ENCODE measurements at places on chromosomes 16 and 17.

GRCh38 chr17:73436954-73437353 is 125.2 kb upstream of the CDC42EP4 start:
- no peak overlapping the region for H3K27ac ChIP-seq
- DNase-seq, result no peak
- peaks cover 3% of the 10 kb centered on the region for H3K27me3 ChIP-seq
- peaks cover 13% of the 10 kb centered on the region for H3K4me1 ChIP-seq
- no peak overlapping the region for H3K4me3 ChIP-seq

GRCh38 chr16:23679274-23679985 is 741 bp downstream of the PLK1 start:
- H3K36me3 ChIP-seq, result peaks cover 12% of the 10 kb centered on the region
- H3K4me1 ChIP-seq, result peaks cover 23% of the 10 kb centered on the region
- no peak for DNase-seq
- no peaks in the 10 kb centered on the region for H3K27me3 ChIP-seq
- peak overlapping the region; percentile 94 for H3K4me3 ChIP-seq

DNA sequence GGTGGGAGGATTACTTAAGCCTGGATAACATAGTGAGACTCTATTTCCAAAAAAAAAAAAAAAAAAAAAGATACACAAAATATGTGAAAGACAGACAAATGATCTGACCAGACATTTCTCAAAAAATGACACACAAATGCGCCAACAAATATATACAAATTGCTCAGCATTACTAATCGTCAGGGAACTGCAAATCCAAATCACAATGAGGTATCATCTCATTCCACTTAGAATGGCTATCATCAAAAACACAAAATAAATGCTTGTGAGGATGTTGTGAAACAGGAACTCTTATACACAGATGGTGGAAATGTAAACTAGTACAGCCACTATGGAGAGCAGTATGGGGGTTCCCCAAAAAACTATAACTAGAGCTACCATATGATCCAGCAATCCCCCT is 62.4 kb downstream of the STX8 start:
- H3K4me3 ChIP-seq, result no peak overlapping the region
- H3K27ac ChIP-seq, result no peak overlapping the region
- H3K4me1 ChIP-seq, result no peaks in the 10 kb centered on the region
- H3K36me3 ChIP-seq, result peaks cover 4% of the 10 kb centered on the region

- no peak overlapping the region for H3K4me3 ChIP-seq
- no peak overlapping the region for H3K27ac ChIP-seq
- H3K27me3 ChIP-seq, result no peaks in the 10 kb centered on the region
- H3K36me3 ChIP-seq, result no peaks in the 10 kb centered on the region
These were observed 1437.5 kb upstream of the CDH8 start for GRCh38 chr16:63473725-63474124.

- H3K27me3 ChIP-seq, result no peaks in the 10 kb centered on the region
- peaks cover 8% of the 10 kb centered on the region for H3K4me1 ChIP-seq
- no peak for DNase-seq
- no peaks in the 10 kb centered on the region for H3K36me3 ChIP-seq
These were observed 25.9 kb upstream of the APOH start for GRCh38 chr17:66255112-66255511.

- H3K4me3 ChIP-seq, result peak overlapping the region; percentile 88
- peaks cover 5% of the 10 kb centered on the region for H3K36me3 ChIP-seq
- H3K4me1 ChIP-seq, result no peaks in the 10 kb centered on the region
- no peak for DNase-seq
- no peaks in the 10 kb centered on the region for H3K27me3 ChIP-seq
These were observed 737 bp downstream of the RPUSD1 start for GRCh38 chr16:787321-787966.

DNA sequence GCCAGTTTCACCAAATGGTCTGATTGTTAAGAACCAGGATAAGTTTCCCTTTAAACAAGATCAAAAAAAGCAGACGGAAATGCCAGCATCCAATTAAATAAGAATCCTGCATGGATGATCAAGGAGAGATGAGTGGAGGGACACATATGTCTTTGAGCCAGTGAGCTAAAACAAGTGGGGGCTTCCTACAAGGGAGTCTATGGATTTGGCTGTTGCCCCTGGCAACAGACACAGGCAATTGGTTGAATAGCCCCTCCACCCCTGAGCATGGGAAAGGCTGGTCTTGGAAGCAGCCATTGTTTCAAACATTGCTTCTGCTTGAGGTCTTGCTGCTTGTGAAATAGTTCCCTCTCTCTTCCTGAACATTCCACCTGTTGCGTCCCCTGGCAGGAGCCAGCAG is 374.7 kb upstream of the ERCC4 start:
- no peak for DNase-seq
- H3K36me3 ChIP-seq, result no peaks in the 10 kb centered on the region
- H3K4me3 ChIP-seq, result no peak overlapping the region
- no peaks in the 10 kb centered on the region for H3K4me1 ChIP-seq

GRCh38 chr17:46818929-46819859 is 702 bp upstream of the WNT3 start:
- H3K27ac ChIP-seq, result no peak overlapping the region
- no peaks in the 10 kb centered on the region for H3K36me3 ChIP-seq
- peaks cover 24% of the 10 kb centered on the region for H3K4me1 ChIP-seq
- peak overlapping the region; percentile 80 for H3K4me3 ChIP-seq

DNA sequence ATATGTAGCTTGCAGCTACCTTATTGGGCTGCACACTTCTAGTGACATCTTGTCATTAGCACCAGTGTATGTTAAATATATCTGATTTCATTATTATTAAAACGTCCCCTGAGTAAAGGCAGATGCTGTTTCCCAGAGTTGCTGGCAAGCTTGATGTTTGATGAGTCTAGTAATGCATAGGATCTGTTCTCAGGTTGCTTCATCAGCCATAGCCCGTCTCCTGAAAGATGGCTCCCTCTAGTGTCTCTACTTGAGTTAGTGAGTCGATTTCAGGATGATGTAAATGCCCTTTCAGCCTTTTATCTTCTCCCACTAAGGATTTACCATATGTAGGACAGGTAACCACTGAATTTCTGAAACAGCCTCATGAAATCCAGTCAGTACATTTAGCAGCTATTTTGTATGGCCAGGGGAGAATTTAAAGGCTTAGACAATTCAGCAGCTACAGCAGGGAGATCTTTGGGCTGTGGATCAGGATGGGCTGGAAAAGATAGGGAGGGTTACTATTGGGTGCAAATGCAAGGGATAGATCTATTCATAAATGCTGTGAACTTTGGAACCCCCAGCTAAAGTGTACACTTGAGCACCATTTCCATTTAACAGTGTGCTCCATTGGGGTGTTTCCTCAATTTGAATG is 376.3 kb downstream of the CNTNAP4 start:
- H3K27ac ChIP-seq, result no peak overlapping the region
- H3K36me3 ChIP-seq, result no peaks in the 10 kb centered on the region
- peaks cover 7% of the 10 kb centered on the region for H3K27me3 ChIP-seq
- DNase-seq, result no peak
- H3K4me3 ChIP-seq, result no peak overlapping the region

- no peak overlapping the region for H3K27ac ChIP-seq
- H3K4me3 ChIP-seq, result no peak overlapping the region
- H3K36me3 ChIP-seq, result no peaks in the 10 kb centered on the region
- no peaks in the 10 kb centered on the region for H3K27me3 ChIP-seq
- DNase-seq, result no peak
These were observed 9.6 kb downstream of the GALK1 start for GRCh38 chr17:75755205-75755901.

DNA sequence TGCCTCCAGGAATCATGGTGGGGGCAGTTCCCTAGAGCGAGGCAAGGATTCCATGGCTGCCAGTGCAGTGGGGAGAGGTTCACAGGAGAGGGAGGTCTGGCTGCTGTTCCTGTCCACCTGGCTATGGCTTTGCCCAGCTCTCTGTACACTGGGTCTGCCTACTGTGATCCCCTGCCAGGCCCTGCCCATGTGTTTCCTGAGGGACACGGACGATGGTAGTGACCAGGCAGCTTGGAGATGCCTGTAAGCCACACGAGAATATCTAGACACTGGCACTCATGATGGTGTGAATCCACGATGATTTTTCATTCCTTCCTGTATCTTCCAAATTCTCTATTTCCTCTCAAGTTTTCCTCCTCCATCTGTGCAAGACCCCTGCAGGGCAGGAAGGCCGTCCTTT is 11.1 kb downstream of the C1QTNF8 start:
- no peaks in the 10 kb centered on the region for H3K36me3 ChIP-seq
- no peak overlapping the region for H3K4me3 ChIP-seq
- no peaks in the 10 kb centered on the region for H3K4me1 ChIP-seq
- no peak for DNase-seq
- no peak overlapping the region for H3K27ac ChIP-seq

- H3K27me3 ChIP-seq, result no peaks in the 10 kb centered on the region
- H3K4me1 ChIP-seq, result peaks cover 12% of the 10 kb centered on the region
- DNase-seq, result no peak
- H3K27ac ChIP-seq, result peak overlapping the region; percentile 91
These were observed 23.3 kb downstream of the GPR179 start for GRCh38 chr17:38320482-38320881.

DNA sequence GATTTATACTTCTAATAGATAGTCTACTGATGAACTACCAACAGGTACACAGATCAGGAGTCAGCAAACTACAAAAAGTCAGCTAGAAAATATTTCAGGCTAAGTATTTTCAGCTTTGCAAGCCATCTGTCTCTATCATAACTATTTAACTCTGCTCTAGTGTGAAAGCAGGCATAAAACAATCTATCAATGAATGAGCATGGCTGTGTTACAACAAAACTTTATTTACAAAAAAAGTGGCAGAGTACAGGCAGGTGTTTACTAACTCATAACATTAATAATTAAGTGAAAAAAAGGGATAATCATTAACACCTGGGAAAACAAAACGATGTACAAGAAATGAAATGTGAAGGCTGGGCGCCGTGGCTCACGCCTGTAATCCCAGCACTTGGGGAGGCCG is 15.8 kb downstream of the MED13 start:
- H3K27ac ChIP-seq, result no peak overlapping the region
- peaks cover 35% of the 10 kb centered on the region for H3K36me3 ChIP-seq
- H3K4me1 ChIP-seq, result peaks cover 7% of the 10 kb centered on the region
- DNase-seq, result no peak
- H3K4me3 ChIP-seq, result no peak overlapping the region

- no peak for DNase-seq
- H3K36me3 ChIP-seq, result no peaks in the 10 kb centered on the region
- H3K4me3 ChIP-seq, result no peak overlapping the region
- H3K4me1 ChIP-seq, result peaks cover 3% of the 10 kb centered on the region
- H3K27ac ChIP-seq, result no peak overlapping the region
- H3K27me3 ChIP-seq, result peaks cover 36% of the 10 kb centered on the region
These were observed 22.5 kb upstream of the CMTR2 start for GRCh38 chr16:71311553-71312158.

GRCh38 chr17:5948811-5949210 is 121.4 kb upstream of the WSCD1 start:
- peaks cover 4% of the 10 kb centered on the region for H3K36me3 ChIP-seq
- DNase-seq, result no peak
- H3K4me3 ChIP-seq, result no peak overlapping the region
- peaks cover 42% of the 10 kb centered on the region for H3K27me3 ChIP-seq
- H3K27ac ChIP-seq, result no peak overlapping the region
- no peaks in the 10 kb centered on the region for H3K4me1 ChIP-seq

DNA sequence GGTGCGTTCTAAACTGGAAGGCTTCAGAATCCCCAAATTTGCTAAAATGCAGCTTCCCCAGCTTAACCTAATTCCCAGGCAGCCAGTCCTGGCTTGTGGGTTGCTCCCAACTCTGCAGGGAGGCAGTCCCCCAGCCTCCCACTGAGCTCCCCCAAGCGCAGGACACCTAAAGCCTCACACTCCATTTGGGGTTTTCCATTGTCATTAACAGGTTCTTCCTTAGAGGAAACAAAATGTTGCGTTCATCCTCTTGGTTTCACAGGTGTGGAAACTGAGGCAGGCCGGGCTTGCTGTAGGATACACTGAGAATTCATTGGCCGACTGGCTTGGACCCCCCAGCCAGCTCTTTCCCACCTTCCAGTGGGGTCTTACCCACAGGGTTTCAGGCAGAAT is 2.3 kb upstream of the TAC4 start:
- DNase-seq, result no peak
- H3K4me1 ChIP-seq, result peaks cover 13% of the 10 kb centered on the region
- H3K27ac ChIP-seq, result peak overlapping the region; percentile 61
- peak overlapping the region; percentile 86 for H3K4me3 ChIP-seq
- peaks cover 77% of the 10 kb centered on the region for H3K27me3 ChIP-seq

DNA sequence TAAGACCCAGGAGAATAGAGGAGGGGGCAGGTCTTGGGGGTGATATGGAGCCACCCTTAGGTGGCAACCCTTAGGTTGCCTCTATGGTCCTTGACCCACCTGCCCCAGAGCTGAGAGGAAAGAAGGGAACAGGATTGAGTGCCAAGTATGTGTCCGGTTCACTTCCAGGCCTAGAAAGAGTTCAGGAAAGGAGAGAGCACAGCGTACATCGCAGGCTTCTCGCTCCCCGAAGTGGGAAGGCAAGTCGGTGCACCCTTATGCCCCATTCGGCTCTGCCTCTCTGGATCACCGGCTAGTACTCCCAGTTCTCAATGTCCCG is 631 bp downstream of the SP6 start:
- no peak for DNase-seq
- H3K27ac ChIP-seq, result peak overlapping the region; percentile 64
- peaks cover 90% of the 10 kb centered on the region for H3K27me3 ChIP-seq
- peaks cover 9% of the 10 kb centered on the region for H3K4me1 ChIP-seq
- H3K4me3 ChIP-seq, result peak overlapping the region; percentile 91

DNA sequence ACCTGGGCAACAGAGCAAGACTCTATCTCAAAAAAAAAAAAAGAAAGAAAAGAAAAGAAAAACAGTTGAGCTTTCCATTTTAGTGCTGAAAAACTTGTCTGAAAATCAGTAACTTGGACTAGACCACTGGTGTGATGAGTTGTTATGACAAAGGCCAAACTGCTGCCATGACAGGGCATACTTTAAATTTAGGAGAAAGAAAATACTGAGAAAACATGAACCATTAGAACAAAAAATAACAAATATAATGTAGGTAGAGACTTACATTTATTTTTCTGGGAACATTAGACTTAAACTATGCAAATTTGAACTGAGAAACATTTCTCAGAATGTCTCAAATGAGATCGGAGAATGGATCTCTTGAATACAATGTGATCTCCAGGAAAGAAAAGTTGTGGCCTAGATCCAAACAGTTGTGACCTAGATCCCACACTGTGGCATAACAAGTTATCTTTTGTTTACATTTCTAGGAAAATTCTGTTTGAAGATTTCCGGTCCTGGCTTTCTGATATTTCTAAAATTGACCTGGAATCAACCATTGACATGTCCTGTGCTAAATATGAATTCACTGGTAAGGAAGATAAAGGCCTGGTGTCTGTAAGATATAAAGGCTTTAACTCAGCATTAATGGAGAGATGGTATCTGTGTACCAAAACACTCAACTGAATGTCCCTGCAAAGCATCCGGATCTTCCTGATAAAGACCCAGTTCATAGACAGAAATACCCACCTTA is 10.9 kb downstream of the OGFOD1 start:
- H3K27me3 ChIP-seq, result no peaks in the 10 kb centered on the region
- peaks cover 39% of the 10 kb centered on the region for H3K36me3 ChIP-seq

GRCh38 chr16:243348-243747 is 8.7 kb downstream of the FAM234A start:
- no peaks in the 10 kb centered on the region for H3K27me3 ChIP-seq
- DNase-seq, result no peak
- no peak overlapping the region for H3K4me3 ChIP-seq
- H3K4me1 ChIP-seq, result peaks cover 8% of the 10 kb centered on the region
- H3K36me3 ChIP-seq, result peaks cover 7% of the 10 kb centered on the region
- H3K27ac ChIP-seq, result no peak overlapping the region

- no peak overlapping the region for H3K4me3 ChIP-seq
- peaks cover 4% of the 10 kb centered on the region for H3K4me1 ChIP-seq
- peaks cover 4% of the 10 kb centered on the region for H3K36me3 ChIP-seq
- no peaks in the 10 kb centered on the region for H3K27me3 ChIP-seq
- DNase-seq, result no peak
These were observed 12.6 kb upstream of the MRPL38 start for GRCh38 chr17:75917141-75917916.
